Aorta (tissue), 5 donors: ENCODE measurements at places on chromosomes 12 and 14. TPM values are rescaled to one million over a fixed set of nuclear protein-coding genes. Genes with fewer than 3 reads are reported as not detected.

DNA sequence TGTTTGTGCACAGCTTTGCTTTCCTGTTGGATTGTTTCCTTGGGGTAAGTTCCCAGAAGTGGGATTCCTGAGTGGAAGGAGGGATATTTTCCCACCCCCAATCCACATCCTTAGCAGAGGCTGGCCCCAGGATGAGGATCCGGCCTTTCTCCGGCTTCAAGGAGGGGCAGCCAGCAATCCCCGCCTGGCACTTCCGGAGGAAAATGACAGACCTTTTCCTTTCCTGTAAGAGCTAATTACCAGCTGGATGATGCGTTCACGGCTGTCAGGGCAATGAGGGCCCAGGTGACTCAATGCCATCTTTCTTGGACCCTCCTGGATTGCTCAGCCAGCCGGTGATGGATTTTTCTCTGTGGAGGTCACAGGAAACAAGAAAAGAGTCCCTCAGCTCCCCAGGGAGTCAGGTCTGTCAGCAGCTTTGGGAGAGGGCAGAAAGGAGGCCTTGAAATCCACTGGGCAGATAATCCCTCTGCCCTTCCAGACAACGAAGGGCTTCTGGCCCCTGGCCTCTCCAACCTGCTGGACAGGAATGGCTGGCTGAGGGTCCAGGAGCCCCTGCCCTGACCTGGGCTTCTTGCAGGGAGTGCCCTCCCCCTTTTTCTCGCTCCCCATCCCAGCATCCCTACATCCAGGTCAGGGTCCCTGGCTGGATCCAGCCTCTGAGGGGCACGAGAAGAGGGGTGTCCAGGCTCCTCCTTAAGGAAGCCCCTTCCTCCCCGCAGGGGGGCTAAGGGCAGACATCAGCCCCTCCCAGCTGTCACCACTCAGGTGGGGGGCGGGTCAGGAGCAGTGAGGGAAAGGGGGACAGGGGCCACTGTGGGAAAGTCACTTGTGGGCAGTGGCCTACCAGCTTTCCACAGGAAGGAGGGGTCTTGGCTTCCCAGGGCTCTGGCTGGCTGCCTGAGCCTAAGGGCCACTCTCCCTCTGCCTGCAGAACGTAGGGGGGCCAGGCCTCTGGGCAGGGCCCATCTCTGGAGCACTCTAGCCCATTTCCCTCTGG, 16.1 kb upstream of the CCDC85C start:
- no peaks in the 10 kb centered on the region for H3K27me3 ChIP-seq
- H3K27ac ChIP-seq: no peak overlapping the region
- no peaks in the 10 kb centered on the region for H3K36me3 ChIP-seq
- H3K4me3 ChIP-seq: no peak overlapping the region
- no peaks in the 10 kb centered on the region for H3K4me1 ChIP-seq

The SVOP gene
- not detected for total RNA-seq

DNA sequence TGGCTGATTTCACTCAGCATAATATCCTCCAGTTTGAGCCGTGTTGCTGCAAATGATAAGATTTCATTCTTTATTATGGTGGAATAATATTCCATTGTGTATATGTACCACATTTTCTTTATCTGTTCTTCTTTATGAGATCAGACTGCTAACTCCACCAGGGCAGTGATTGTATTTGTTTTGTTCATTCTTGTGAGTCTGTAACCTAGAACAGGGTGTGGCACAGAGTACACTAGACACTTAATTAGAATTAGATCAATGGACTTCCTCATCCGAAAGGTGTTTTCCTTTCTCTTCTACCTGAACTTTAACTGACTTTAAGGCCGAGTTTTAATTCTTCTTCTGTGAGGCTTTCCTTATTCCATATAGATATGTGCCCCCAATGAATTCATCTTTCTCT, 551.0 kb downstream of the SNAPC1 start:
- no peaks in the 10 kb centered on the region for H3K27me3 ChIP-seq
- no peaks in the 10 kb centered on the region for H3K4me1 ChIP-seq
- DNase-seq: no peak
- H3K36me3 ChIP-seq: no peaks in the 10 kb centered on the region
- no peak overlapping the region for H3K27ac ChIP-seq

The PLD4 gene
- total RNA-seq: 1.7 TPM

- H3K4me1 ChIP-seq: no peaks in the 10 kb centered on the region
- DNase-seq: no peak
- H3K36me3 ChIP-seq: no peaks in the 10 kb centered on the region
- H3K27ac ChIP-seq: no peak overlapping the region
Observed at GRCh38 chr14:53386362-53386761, 233.2 kb upstream of the DDHD1 start.

DNA sequence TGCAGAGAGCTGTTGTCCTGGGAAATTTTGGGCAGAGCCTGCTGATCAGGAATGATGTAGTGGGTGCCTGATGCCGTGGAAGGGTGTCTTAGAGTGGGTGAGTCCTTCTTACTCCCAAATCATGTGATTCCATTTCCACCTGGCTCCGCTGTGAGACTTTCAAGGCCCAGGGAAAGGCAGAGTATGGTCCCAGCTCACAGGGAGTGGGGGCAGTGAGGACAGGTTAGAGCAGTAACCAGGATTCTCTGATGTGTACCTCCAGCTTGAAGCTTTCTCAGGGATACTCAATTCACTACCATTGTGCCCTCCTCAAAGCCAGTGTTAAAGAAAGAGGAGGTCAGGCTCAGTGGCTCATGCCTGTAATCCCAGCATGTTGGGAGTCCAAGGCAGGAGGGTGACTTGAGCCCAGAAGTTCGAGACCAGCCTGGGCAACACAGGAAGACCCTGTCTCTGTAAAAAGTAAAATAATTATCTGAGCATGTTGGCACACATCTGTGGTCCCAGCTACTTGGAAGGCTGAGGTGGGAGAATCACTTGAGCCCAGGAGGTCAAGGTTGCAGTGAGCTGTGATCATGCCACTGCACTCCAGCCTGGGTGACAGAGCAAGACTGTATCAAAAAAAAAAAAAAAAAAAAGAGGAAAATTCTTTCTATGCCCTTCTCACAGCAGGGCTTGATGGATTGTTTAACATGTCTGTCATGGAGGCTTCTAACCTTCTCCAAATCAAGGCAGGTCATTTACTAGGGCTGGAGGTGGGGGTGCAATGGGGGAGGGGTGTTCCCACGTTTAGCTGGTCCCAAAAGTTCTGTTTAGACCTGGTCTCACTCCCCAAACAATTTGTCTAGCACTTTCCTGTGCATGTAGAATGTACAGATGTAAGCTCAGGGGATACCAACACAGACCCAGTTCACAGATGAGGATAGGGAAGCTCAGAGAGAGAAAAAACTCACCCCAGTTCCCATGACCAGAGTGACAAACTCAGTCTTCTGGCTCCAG, 12.5 kb upstream of the IQSEC3 start:
- H3K36me3 ChIP-seq: no peaks in the 10 kb centered on the region
- no peaks in the 10 kb centered on the region for H3K4me1 ChIP-seq
- no peaks in the 10 kb centered on the region for H3K27me3 ChIP-seq
- no peak overlapping the region for H3K4me3 ChIP-seq
- peak; percentile 68 for DNase-seq

- no peaks in the 10 kb centered on the region for H3K27me3 ChIP-seq
- peak overlapping the region; percentile 42 for H3K4me3 ChIP-seq
- H3K27ac ChIP-seq: peak overlapping the region; percentile 98
- DNase-seq: peak; percentile 88
Observed at GRCh38 chr12:57896434-57897201, 44.7 kb upstream of the ATP23 start.

GRCh38 chr12:5447320-5447719, 15.4 kb downstream of the NTF3 start:
- no peaks in the 10 kb centered on the region for H3K36me3 ChIP-seq
- no peak overlapping the region for H3K27ac ChIP-seq
- no peaks in the 10 kb centered on the region for H3K27me3 ChIP-seq
- H3K4me3 ChIP-seq: no peak overlapping the region
- no peak for DNase-seq

DNA sequence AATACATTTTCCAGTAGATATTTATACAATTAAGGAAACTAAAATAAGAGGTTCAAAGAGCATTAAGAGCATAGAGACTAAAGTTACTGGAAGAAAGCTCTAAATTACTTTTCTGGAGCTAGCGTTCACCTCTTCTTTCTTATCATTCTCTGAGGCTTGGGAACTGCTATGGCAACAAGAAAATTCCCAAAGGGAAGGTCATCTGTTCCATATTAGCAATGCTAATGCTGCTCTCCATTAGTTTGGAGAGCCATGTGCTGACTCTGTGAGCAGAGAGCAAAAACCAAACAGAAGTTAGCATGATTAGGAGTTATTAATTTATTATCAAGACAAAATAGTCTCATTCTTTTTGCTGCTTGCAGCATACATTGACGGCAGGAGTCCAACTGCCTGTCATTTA, 143.1 kb upstream of the SLC16A7 start:
- DNase-seq: no peak
- no peak overlapping the region for H3K27ac ChIP-seq
- H3K36me3 ChIP-seq: no peaks in the 10 kb centered on the region
- H3K4me1 ChIP-seq: no peaks in the 10 kb centered on the region

- H3K4me3 ChIP-seq: no peak overlapping the region
- no peaks in the 10 kb centered on the region for H3K36me3 ChIP-seq
- H3K27me3 ChIP-seq: no peaks in the 10 kb centered on the region
- no peak for DNase-seq
Observed at GRCh38 chr14:56884617-56885016, 74.3 kb upstream of the OTX2 start.

The AKAP3 gene
- 0.68 TPM for total RNA-seq

The ADCY4 gene
- 45.7 TPM for total RNA-seq

DNA sequence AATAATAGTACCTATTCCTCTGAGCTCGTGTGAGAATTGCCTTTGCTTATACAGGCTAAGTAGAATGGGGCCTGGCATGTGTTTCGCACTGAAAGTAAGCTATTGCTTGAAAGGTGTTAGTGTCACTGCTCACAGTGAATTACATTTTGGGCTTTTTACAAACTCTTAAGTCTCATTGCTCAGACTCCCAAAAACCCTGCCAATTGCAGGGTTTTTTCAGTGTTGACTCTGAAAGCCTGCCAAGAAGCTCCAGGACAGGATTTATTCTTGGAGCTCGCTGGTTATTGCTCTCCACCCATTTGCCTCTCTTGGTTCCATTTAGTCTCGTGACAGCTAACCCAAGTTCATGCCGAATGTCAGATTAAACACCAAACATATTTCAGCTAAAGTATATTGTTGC, 39.8 kb downstream of the NOPCHAP1 start:
- peak overlapping the region; percentile 76 for H3K27ac ChIP-seq
- H3K36me3 ChIP-seq: no peaks in the 10 kb centered on the region
- DNase-seq: peak; percentile 60
- peaks cover 2% of the 10 kb centered on the region for H3K4me1 ChIP-seq
- H3K27me3 ChIP-seq: no peaks in the 10 kb centered on the region
- H3K4me3 ChIP-seq: no peak overlapping the region

The IRAK3 gene
- 32.2 TPM for total RNA-seq

GRCh38 chr12:34342048-34342447, 319.8 kb downstream of the ALG10 start:
- H3K4me3 ChIP-seq: no peak overlapping the region
- H3K27ac ChIP-seq: no peak overlapping the region
- DNase-seq: no peak
- no peaks in the 10 kb centered on the region for H3K4me1 ChIP-seq
- no peaks in the 10 kb centered on the region for H3K27me3 ChIP-seq

The P2RX2 gene
- total RNA-seq: not detected

GRCh38 chr12:7344833-7345606, 41.1 kb downstream of the ACSM4 start:
- no peaks in the 10 kb centered on the region for H3K27me3 ChIP-seq
- no peak overlapping the region for H3K27ac ChIP-seq
- H3K36me3 ChIP-seq: no peaks in the 10 kb centered on the region
- H3K4me1 ChIP-seq: no peaks in the 10 kb centered on the region
- no peak for DNase-seq

DNA sequence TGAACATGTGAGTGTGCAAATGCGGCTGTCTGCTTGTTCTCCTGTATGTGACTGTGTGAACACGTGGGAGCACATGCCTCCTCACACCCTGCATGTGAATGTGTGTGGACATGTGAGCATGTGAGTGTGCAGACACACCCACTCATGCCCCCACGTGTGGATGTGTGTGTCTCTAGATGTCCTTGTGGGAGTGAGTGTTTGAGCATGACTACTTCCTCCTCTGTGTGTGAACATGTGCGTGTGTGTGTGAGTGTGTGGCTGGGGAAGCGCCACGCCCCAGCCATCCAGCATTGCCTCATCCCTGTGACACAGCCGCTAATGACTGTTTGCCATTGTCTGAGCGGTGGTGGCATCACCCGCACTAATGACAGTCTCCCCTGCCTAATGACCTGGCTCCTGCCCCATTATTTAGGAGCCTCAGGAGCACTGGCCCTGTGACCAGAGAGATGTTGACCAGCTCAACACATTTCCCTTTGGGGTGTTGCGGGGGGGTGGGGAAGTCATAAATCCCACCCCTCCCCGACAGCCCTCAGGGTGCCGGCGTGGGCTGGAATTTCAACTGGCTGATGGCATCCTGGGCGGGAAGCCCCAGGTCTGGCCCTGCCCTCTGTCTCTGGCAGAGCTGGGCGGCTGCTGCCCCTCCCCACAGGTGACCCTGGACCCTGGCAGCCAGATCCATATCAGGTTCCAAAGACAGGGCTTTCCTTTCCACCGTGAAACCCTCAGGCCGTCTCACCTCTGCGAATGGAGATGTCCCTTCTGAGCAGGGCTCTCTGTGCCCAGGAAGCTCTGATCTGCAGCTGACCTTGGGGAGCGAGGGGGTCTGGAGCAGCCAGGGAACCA, 11.5 kb upstream of the KRT80 start:
- H3K36me3 ChIP-seq: no peaks in the 10 kb centered on the region
- no peak overlapping the region for H3K4me3 ChIP-seq
- H3K4me1 ChIP-seq: no peaks in the 10 kb centered on the region
- H3K27me3 ChIP-seq: no peaks in the 10 kb centered on the region

The C3AR1 gene
- 23.4 TPM for total RNA-seq

DNA sequence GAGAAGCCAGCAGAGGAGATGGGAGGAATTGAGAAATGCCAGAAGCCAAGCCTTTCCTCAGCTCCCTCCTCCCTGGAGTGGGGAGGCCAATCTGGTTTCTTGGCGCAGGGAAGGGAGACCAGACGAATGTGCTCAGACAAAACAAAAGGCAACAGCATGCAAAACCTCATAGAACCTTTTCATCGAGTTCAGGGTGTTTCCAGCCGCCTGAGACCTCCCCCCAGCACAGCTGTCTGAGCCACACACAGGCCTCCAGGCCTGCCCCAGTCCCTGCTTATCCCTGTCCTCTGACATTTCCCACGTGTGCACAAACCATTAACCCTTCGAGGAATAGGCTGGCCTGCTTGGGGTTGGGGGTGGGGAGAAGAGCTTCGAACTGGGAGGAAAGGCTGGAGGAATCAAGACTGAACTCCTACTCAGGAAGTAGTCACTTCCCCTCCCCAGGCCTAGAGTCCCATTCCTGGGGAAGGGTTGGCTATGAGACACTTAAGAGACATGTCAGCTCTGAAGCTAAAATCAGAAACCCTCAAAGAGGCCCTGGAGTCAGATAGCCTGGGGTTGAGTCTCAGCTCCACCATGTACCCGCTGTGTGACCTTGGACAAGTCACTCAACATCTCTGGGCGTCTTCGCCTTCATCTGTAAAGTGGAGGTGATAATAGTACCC, 10.7 kb downstream of the TBX3 start:
- no peaks in the 10 kb centered on the region for H3K4me1 ChIP-seq
- no peak for DNase-seq

The DEGS2 gene
- 0.81 TPM for total RNA-seq
